Upper lobe of left lung (tissue), 6 donors: ENCODE measurements at places on chromosomes 2 and 18. TPM values are rescaled to one million over a fixed set of nuclear protein-coding genes. Genes with fewer than 3 reads are reported as not detected.
A peak's percentile ranks its signal among the peaks of the same experiment; 100 is the strongest.

- no peaks in the 10 kb centered on the region for H3K36me3 ChIP-seq
- H3K27ac ChIP-seq, result no peak overlapping the region
- H3K27me3 ChIP-seq, result no peaks in the 10 kb centered on the region
These were observed 1247.1 kb upstream of the NXPH2 start for GRCh38 chr2:140027320-140027719.

DNA sequence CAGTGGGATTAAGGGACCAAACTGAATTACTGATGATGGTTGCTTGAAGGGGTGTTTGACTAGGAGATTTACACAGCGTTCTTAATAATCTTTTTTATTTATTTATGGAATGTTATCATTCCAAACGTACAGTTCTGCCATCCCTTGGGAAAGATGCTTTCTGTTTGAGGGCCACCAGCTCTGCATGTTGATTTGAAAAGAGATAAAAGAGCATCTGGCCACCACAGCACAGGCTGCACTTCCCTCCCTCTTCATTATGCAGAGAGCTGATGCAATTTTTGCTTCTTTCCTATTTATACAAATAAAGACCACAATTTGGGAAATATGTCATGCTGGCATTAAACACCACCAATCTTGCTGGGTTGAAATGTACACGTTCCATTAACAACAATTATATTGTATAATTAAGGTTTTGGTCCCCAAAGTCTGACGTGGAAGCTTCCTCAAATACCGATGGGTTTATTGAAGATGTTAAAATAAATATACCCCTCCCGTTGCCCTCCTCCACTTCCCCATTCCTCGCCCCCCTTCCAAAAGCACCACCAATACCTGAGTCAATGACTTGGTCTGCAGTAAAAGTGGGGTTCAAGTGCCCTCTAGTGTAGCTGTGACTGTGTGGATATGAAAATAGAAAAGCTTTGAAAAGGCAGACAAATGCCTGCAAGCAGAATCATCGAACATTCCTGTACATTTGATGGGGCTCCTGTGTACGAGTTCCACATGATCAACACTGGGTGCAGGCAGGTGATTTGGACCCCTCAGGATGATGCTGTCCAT is 211.9 kb downstream of the HRH4 start:
- no peaks in the 10 kb centered on the region for H3K27me3 ChIP-seq
- DNase-seq, result no peak
- H3K36me3 ChIP-seq, result no peaks in the 10 kb centered on the region
- H3K4me3 ChIP-seq, result no peak overlapping the region

DNA sequence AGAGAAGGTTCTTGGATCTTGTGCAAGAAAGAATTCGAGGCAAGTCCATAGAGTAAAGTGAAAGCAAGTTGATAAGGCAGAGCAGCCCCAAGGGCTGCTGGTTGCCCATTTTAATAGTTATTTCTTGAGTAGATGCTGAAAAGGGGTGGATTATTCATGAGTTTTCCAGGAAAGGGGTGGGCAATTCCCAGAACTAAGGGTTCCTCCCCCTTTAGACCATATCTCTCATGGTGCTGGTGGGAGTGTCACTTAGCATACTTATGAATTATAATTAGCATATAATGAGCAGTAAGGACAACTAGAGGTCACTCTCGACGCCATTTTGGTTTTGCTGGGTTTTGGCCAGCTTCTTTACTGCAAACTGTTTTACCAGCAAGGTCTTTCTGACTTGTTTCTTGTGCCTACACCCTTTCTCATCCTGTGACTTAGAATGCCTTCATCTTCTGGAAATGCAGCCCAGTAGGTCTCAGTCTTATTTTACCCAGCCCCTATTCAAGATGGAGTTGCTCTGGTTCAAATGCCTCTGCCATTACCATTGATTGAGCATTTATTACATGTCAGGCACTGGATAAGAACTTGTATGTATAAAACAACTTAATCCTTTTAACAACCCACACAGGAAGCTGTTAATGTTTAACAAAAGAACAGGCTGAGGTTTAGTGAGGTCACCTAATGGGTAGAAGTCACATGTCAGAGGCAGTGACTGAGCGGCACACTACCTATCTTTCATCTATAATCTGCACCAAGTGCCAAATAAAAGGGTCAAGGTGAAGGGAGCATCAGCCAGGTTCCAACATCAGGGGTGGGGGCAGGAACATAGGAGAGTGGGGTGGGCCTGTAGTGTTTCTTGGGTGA is 250.9 kb downstream of the ICOS start:
- no peaks in the 10 kb centered on the region for H3K36me3 ChIP-seq
- no peak overlapping the region for H3K27ac ChIP-seq
- no peak overlapping the region for H3K4me3 ChIP-seq
- H3K4me1 ChIP-seq, result peaks cover 4% of the 10 kb centered on the region
- no peaks in the 10 kb centered on the region for H3K27me3 ChIP-seq
- no peak for DNase-seq

GRCh38 chr2:28445448-28446258 is 50.2 kb upstream of the PLB1 start:
- H3K36me3 ChIP-seq, result no peaks in the 10 kb centered on the region
- H3K27ac ChIP-seq, result no peak overlapping the region
- peaks cover 18% of the 10 kb centered on the region for H3K4me1 ChIP-seq
- H3K27me3 ChIP-seq, result no peaks in the 10 kb centered on the region
- no peak overlapping the region for H3K4me3 ChIP-seq

GRCh38 chr2:68420254-68420910 is 46.7 kb downstream of the FBXO48 start:
- H3K4me1 ChIP-seq, result no peaks in the 10 kb centered on the region
- no peak for DNase-seq
- H3K27me3 ChIP-seq, result no peaks in the 10 kb centered on the region
- no peaks in the 10 kb centered on the region for H3K36me3 ChIP-seq
- H3K4me3 ChIP-seq, result no peak overlapping the region

DNA sequence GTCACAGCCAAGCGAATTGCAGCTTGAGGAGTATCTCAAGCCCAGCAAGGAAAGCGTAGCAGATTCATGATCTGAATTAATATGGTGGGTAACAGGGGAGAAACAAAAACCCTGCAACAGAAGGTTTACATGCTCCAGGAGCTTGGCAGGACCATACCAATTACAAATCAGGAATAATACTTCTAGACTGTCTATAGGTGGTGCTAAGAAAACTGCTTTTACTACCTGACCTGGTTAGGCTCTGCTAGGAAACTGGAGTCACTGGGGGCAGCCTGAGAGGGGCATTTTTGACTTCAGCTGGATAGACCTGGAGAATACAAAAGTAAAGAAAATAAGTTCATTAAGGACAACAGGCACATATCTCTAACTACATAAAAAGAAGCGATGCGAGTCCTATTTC is 24.6 kb upstream of the SPOPL start:
- no peak overlapping the region for H3K27ac ChIP-seq
- H3K4me3 ChIP-seq, result no peak overlapping the region
- H3K4me1 ChIP-seq, result no peaks in the 10 kb centered on the region
- H3K36me3 ChIP-seq, result no peaks in the 10 kb centered on the region
- DNase-seq, result no peak

GRCh38 chr2:134717286-134718022 is 1.3 kb downstream of the TMEM163 start:
- no peak for DNase-seq
- H3K4me3 ChIP-seq, result no peak overlapping the region
- peaks cover 27% of the 10 kb centered on the region for H3K4me1 ChIP-seq
- H3K27ac ChIP-seq, result no peak overlapping the region
- H3K27me3 ChIP-seq, result peaks cover 18% of the 10 kb centered on the region

- H3K36me3 ChIP-seq, result peaks cover 15% of the 10 kb centered on the region
- H3K27ac ChIP-seq, result no peak overlapping the region
- no peak for DNase-seq
- H3K4me1 ChIP-seq, result no peaks in the 10 kb centered on the region
- no peaks in the 10 kb centered on the region for H3K27me3 ChIP-seq
These were observed 18.6 kb upstream of the AP1S3 start for GRCh38 chr2:223856021-223856420.

DNA sequence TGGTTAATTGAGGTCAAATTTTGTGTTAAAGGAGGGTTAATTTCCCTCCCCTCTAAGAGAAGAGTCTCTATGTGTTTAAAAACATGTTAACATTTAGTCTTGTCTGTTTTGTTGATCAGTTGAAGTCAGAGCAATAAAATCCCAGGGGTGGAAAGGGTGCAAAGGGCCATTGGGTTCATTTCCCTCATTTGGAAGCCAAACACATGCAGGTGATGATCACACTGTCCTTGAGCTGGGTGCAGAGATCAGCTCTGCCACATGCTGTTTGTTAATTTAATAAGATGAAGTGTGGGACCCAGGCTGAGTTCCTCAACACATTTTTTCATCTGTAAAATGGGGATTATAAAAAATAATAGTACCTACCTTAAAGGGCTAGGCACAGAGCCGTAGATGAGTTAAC is 260.9 kb downstream of the LPIN1 start:
- no peak for DNase-seq
- H3K27me3 ChIP-seq, result no peaks in the 10 kb centered on the region
- no peaks in the 10 kb centered on the region for H3K36me3 ChIP-seq
- H3K4me1 ChIP-seq, result peaks cover 3% of the 10 kb centered on the region

DNA sequence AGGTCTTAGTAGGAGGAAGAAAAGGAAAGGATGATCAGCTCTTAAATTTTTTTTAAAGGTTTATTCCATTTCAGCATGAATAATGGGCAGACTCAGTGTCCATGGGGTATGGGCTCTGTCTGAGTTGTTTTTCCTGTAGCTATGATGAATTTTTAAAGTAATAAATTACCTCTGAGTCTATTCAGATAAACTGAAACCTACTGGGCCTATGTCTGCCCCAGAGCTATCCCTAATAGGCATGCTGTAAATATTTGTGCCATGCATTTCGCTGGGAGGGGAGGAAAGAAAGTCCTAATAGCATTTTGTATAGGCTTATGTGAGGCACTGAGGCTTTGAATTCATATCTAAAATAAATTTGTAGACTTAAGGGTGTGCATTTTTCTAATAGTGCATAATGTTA is 210.4 kb upstream of the BOD1L2 start:
- no peaks in the 10 kb centered on the region for H3K36me3 ChIP-seq
- no peak for DNase-seq
- no peak overlapping the region for H3K4me3 ChIP-seq
- no peaks in the 10 kb centered on the region for H3K4me1 ChIP-seq

DNA sequence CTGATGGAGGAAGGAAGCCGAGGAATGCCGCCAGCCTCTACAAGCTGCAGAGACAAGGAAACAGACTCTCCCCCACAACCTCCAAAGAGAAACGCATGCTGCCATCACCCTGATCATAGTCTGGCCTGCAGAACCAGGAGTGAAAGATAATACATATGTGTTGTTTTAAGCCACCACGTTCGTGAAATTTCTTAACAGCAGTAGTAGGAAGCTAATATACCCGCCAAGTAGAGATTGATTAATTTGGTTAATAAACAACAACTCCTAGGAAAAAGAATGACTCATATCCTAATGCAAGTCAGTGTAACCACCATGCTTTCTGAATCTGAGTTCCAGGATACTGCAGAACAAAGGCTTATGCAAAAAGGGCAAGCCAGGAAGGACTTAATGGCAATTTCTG is 36.6 kb downstream of the LONRF2 start:
- H3K4me1 ChIP-seq, result no peaks in the 10 kb centered on the region
- no peaks in the 10 kb centered on the region for H3K27me3 ChIP-seq
- H3K4me3 ChIP-seq, result no peak overlapping the region
- no peak for DNase-seq

DNA sequence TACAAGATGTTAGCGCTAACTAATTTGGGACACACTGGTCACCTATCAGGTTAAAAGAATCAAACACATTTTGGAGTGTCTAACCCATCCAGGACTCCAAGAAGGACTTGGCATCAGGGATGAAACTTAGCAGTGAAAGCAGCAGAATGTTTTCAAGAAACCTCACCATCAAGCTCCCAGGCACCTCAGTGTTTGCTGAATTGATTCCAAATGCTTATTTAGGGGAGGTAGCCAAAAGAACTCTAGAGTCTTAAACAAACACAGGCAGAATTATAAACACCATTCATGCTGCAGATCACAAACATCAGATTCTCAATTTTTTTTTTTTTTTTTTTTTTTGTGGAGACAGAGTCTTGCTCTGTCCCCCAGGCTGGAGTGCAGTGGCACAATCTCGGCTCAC is 122.8 kb upstream of the UXS1 start:
- H3K36me3 ChIP-seq, result no peaks in the 10 kb centered on the region
- peak overlapping the region; percentile 49 for H3K27ac ChIP-seq
- peaks cover 3% of the 10 kb centered on the region for H3K4me1 ChIP-seq
- no peak overlapping the region for H3K4me3 ChIP-seq
- DNase-seq, result no peak
- H3K27me3 ChIP-seq, result no peaks in the 10 kb centered on the region

DNA sequence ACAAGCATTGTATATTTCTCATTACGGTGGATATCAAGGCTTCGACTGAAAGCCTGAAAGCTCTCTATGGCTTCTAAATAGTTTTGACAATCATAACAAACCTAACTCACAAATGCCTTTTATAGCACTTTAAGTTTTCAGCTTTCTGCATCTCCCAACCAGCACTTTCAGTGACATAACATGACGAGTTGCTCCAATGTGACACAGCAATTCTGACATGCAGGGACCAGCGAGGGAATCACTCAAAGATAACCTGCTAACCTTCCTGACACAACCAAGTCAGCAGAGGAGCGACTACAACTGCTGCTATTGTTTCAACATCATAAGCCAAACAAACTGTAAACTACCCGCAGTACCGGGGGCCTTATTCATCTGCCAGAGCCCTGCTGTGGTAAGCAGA is 95.7 kb upstream of the CDH20 start:
- H3K4me1 ChIP-seq, result no peaks in the 10 kb centered on the region
- H3K27me3 ChIP-seq, result no peaks in the 10 kb centered on the region
- no peaks in the 10 kb centered on the region for H3K36me3 ChIP-seq
- no peak for DNase-seq

- H3K4me3 ChIP-seq, result no peak overlapping the region
- H3K36me3 ChIP-seq, result no peaks in the 10 kb centered on the region
- no peaks in the 10 kb centered on the region for H3K27me3 ChIP-seq
- no peaks in the 10 kb centered on the region for H3K4me1 ChIP-seq
- no peak overlapping the region for H3K27ac ChIP-seq
These were observed 42.6 kb upstream of the SDC1 start for GRCh38 chr2:20267529-20267928.

DNA sequence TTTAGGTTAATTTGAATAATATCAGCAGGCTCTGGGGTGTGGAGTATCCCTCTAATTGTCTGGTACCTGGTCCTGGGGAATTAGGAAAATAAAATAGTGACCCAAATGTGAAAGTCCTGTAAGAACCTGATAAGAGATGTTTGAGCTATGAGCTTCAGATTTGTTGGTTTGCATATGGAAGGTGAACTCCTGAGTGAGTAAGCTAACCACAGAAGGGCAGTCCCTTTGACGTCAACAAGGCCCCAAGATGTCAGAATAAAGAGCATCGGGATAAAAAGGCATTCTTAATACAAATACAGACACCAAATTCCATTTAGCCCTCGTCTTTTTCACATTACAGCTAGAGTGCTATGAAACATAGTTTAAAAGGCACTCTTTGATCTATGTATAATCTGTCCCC is 1366.3 kb upstream of the TMEFF2 start:
- H3K27ac ChIP-seq, result no peak overlapping the region
- H3K4me1 ChIP-seq, result no peaks in the 10 kb centered on the region
- no peaks in the 10 kb centered on the region for H3K36me3 ChIP-seq
- H3K27me3 ChIP-seq, result no peaks in the 10 kb centered on the region
- DNase-seq, result no peak
- H3K4me3 ChIP-seq, result no peak overlapping the region

The LNPK gene
- total RNA-seq, result 23.9 TPM

The EPB41L3 gene
- 268 TPM for total RNA-seq

The COL3A1 gene
- total RNA-seq, result 131 TPM

The POTEC gene
- not detected for total RNA-seq

The SLC11A1 gene
- 1,666 TPM for total RNA-seq

The CASP10 gene
- 21.1 TPM for total RNA-seq
